ENCODE measurements at places on chromosomes 1 and 21.

GRCh38 chr1:46607345-46608130, 3.5 kb upstream of the MKNK1 start:
- DNase-seq, result no peak

DNA sequence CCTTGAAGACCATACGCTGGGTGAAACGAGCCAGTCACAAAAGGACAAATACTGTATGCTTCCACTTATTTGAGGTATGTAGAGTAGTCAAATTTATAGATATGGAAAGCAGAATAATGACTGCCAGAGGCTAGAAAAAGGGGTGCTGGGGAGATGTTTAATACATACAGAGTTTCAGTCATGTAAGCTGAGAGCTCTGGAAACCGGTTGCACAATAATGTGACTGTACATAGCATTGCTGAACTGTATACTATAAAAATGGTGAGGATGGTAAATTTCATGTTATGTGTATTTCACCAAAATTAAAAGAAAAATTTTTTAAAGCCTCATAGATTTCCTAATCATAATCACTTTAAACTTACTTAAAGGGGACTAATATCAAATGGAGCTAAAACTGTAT, 110.8 kb downstream of the ZZZ3 start:
- no peak for DNase-seq

DNA sequence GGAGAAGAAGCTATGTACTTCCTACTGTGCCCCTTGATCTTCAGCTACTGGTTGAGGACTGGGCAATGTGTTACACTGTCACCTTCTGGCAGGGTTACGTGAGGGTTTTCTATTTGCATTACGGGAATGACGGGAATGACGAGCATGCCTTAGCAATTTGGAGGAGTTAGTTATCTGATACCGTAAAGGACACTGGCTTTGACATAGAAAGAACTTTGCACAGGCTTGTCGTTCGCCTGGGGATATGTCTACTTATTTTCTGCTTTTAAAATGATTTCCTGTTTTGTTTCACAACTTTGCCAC, 19.8 kb upstream of the ACBD6 start:
- DNase-seq, result no peak

DNA sequence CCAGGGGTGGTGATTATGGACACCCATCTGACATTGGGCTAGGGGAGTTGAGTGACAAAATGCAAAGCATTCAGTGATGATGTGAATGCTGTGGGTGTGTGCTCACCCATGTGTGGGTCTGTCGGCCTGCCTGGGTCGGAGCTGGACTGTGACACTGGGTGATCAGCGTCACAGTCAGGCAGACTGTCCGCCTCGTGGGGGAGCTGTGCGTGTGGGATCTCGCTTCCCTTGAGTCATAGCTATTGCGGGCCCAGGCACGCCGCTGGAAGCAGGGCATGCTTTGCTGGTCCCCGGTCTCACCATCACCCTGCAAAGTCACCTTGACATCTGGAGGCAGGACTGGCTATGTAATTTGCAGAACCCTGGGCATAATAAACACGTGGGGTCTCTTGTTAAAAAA, 156.9 kb upstream of the IGSF21 start:
- no peak for DNase-seq

GRCh38 chr1:233614743-233615521, 1.0 kb downstream of the KCNK1 start:
- DNase-seq, result no peak

- no peak for DNase-seq
Measured at GRCh38 chr1:185409345-185409744, 92.3 kb upstream of the IVNS1ABP start.

- DNase-seq, result no peak
Measured at GRCh38 chr1:235138821-235139220, 10.2 kb upstream of the TOMM20 start.

DNA sequence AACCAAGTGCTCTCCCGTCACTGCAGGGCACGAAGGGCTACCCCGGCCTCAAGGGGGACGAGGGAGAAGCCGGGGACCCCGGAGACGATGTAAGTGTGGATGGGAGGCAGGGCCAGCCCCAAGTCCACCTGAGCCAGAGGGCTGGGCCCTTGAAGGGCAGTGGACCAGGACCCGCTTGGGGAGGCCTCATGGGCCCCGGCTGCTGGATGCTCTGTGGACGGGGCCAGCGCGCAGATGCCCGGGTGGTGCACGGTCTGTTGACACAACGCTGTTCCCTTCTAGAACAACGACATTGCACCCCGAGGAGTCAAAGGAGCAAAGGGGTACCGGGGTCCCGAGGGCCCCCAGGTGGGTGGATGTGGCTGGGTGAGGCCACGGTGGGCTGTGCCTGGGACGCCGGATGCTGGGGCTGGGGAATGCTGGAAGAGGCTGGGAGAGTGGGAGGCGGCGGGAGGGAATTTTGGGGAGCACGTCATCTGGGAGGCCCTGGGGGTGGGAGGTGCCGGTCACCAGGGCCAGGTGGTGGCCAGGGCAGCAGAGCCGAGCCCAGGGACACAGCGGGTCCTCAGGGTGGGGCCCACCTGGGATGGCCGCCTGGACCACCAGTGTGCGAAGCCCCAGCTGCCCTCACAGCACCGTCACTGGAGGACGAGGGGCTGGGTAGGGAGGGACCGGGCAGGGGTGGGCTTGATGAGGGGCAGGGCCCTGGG, 17.5 kb downstream of the COL6A1 start:
- peak; percentile 6 for DNase-seq

DNA sequence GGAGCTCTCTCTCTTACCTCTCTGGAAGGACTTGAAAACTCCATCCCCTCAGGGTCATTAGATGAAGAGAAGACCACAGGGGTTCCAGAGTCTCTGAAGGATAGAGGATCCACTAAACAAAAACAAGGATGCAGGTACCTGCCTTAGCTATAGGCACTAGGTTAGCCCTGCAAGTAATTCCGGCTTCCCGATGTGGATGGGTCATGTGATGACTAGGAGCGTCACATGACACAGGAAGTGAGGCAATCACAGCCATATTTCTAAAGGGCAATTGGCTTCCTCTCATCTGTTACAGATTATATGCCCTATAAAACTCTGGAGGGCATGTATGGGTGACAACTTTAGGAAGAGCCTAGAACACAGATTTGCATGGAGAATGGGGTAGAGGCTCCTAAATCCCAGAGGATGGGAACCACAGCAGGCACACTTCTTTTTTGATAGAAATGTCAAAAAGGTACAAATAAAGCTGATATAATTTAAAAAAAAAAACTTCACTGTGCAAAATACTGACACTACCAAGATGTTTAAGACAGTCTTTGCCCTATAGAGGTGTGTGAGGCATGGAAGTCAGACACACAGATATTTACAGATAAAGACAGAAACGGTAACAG, 14.1 kb downstream of the ENTREP3 start:
- DNase-seq, result peak; percentile 76

- no peak for DNase-seq
Measured at GRCh38 chr1:241591317-241591716, 48.9 kb downstream of the CHML start.

DNA sequence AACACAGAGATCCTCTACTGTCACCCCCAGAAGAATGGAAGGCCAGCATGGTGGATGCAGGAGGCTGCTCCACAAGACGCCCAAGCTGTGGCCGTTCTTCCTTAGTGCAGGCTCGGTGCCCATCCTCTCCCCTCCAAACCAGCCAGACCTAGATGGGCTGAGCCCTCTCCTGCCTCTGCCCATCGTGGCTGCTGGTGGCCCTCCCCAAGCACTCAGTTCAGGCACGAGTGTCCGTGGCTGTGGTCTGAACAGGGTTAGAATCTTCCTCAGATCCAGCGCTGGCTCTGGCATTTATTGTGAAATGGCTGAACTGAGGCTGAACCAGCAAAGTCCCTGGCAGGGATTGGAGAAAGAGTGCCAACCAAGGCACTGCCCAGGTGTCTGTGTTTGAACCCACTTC, 59.5 kb downstream of the TRIM11 start:
- DNase-seq, result no peak

GRCh38 chr1:24830680-24831272, 85.5 kb downstream of the CLIC4 start:
- DNase-seq, result no peak

DNA sequence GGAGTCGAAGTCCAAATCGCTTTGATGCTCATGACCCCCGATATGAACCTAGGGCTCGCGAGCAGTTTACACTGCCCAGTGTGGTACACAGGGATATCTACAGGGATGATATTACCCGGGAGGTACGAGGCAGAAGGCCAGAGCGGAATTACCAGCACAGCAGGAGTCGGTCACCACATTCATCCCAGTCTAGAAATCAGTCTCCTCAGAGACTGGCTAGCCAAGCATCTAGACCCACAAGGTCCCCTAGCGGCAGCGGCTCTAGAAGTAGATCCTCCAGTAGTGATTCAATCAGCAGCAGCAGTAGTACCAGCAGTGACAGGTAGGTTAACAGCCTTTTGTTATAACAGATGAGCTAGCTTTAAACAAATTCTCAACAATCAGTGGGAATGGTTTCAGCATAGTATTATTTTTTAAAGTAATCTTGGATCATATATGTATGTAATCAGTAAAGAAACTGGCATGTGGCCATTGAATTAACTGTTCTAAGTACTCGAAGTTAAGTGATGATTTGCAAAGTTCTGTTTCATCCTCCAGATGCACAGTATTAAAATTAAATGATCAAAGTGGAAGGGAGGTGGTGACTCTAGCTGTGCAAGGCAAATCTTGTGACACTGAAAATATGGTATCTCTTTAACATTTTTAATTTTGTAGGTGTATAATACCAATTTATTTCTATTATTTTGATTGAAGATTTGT, 29.0 kb downstream of the SPEN start:
- DNase-seq, result peak; percentile 68

GRCh38 chr1:19864570-19865160, 17.5 kb upstream of the OTUD3 start:
- DNase-seq, result no peak

- no peak for DNase-seq
Measured at GRCh38 chr1:79323239-79324025, 316.9 kb upstream of the ADGRL4 start.

DNA sequence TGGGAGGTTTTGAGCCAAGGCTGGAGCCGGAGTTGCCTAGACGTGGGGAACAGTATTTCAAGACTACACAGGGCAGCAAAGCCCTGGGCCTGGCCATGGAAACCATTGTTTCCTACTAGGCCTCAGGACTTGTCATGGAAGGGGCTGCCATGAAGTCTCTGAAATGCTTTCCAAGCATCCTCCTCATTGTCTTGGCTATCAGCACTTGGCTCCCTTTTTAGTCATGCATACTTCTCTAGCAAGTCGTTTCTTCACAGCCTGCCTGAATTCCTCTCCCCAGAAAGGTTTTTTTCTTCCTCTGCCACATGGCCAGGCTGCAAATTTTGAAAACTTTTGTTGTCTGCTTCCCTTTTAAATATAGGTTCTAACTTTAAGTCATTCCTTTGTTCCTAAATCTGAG, 406.6 kb upstream of the TMPRSS15 start:
- DNase-seq, result no peak

DNA sequence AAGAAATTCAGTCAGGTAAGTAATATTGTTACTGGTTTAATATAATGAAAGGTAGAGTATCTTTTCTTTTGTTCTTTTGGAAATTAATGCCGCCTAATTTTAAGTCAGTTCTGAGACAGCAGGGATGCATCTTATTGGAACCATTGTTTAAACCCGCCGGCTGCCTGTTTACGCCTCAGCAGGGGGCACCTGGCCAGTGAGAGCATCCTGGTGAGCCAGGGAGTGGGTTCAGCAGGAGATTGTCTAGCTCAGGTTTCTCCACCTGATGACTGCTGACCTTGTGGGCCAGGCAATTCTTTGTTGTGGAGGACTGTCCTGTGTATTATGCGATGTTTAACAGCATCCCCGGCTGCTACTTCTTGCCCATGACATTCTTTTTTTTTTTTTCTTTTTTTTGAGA, 30.2 kb downstream of the CHAF1B start:
- no peak for DNase-seq

DNA sequence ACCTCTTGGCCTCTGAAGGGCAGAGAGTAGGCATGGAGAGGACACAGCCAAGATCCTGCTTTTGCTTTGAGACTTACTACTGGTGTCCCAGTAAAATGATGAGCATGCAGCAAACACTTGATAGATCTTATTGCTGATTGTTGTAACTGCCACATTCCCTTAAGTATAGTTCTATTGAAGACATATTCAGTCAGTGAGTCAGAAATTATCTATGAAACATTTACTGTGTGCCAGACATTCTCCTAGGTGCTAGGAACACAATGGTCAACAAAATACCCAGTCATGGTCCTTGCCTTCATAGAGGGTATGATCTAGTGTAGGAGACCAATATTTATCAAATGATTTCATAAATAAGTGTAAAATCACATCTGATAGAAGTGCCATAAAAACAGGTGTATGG, 13.6 kb downstream of the STYXL2 start:
- no peak for DNase-seq

DNA sequence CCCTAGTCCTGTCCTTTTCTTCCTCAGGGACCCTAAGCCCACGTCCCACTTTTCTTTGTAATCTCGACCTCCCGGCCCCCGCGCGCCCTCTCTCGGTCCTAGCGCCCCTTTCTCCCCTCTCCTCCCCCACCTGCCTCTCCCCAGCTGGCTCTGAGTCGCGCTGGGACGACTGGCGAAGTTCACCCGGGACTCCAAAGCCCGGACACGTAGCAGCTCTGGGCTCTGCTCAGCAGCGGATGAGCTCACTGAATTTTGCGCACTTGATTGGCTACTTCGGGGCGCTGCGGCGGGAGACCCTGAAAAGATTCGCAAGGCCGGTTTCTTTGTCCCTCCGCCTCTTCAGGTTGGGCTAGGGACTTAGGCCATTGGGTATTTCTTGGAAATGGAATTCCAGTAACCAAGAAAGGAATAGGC, 16.3 kb upstream of the ACKR1 start:
- DNase-seq, result no peak

DNA sequence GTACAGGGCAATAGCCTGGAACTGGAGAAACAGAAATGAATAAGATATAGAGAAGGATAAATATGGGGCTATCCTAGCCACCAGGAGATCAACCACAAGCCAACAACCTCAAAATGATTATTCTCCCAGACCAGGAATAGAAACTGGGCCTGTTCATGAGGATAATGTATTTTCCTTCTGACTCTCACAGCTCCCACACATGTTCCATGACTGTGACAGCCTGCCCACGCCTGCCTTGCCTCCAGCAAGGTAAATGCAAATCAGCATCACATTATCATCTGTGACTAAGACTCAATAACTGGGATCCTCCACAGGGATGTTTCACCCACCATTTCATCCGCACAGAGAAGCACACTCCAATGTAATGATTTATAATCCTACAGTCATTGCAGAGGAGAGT, 3.3 kb downstream of the ENSA start:
- no peak for DNase-seq

- no peak for DNase-seq
Measured at GRCh38 chr1:208866386-208866955, 622.3 kb upstream of the PLXNA2 start.

DNA sequence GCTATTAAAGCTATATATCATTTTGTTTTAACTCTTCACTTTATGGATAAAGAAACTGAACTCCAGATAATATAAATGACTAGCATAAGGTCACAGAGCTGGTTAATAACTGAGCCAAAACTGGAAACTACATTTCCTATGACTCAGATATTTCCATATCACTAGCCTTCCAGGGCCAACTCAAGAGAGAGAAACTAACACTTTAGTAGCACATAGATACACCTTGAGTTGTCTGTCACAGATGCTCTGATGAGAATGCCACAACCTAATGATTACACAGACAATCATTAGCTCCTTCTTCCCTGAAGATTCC, 40.7 kb downstream of the NME7 start:
- no peak for DNase-seq

GRCh38 chr1:193199940-193200339, 13.5 kb upstream of the B3GALT2 start:
- DNase-seq, result no peak

- DNase-seq, result no peak
Measured at GRCh38 chr1:206752481-206752880, 18.1 kb upstream of the IL19 start.

All from BE2C (cell line).